ENCODE measurements at places on chromosomes 1 and 21.

- DNase-seq, result no peak
These were observed 133.8 kb downstream of the AK5 start for GRCh38 chr1:77415579-77415978.

GRCh38 chr1:1123581-1124507 is 8.0 kb upstream of the C1orf159 start:
- DNase-seq, result peak; percentile 49

DNA sequence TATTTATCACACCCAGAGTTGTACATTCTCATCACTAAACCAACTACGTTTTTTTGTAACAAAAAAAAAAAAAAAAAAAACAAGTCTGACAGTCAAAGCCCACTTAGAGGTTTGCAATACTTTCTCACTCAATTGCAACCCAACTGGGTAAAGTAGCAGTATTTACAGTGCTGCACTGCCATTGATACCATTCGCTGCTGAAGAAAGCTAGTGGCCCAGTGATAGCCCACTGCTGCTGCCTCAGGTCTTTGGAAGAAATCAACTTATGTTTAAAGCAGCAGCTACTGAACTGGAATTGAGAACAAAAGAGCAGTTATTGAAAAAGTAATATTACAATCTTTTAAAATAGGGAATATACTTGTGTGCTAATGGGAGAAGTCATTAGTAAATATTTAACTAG is 2.7 kb downstream of the HNRNPU start:
- DNase-seq, result no peak

DNA sequence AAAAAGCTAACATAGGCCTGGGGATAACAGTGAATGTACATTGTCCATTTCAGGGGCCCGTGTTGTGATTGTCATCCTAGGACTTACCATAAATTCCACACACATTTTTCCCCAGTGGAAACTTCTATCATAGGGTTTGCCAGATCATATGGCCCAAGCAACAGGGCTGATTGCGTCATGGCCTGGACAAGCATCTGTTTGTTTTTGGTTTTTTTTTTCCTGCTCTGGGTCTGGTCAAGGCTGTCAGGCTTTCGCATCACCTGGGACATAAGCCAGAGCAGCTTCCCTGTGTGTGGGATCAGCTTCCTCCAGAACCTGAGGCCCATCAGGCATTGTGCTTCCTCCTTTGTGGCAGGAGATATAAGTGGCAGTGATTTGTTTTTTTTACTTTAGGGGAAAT is 598.5 kb upstream of the USP24 start:
- no peak for DNase-seq

DNA sequence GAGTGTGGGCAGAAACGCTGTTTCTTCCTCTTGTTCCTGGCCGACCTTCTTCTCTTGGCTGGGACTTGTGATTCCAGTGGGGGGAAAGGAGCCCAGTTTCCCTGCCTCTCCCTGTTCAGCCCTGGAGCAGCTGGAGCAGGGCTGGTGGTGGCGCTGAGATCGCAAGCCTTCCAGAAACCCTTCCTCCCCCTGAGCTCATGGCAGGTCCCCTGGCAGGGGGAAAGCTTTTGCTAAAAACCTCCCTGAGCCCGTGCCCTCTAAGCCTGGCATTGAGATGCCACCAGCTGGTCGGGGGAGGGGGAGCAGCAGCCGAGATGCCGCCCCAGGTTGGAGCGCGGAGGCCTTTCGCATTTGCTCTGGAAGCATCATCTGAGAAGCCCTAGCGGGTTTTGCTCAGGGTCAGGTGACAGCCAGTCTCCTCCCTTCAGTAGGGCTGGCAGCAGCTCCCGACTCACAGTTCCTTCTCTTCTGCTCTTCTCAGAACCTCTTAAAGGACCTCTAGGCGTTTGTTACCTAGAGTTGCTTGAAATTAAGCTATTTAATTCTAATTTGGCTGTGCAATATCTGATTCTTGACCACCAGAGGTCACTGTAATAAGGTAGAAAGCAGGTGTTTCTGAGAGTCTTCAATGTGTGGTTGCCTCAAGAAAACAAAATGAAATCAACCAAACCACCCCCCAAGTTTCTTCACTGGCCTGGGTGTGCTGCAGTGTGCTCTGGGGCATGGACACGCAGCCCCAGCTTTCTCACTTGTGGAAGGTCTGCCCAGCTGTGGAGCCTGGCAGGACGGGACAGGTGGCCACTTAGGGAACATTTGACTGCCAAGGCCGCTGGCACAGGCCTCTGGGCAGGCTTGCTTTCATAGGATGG is 257.3 kb downstream of the CAMTA1 start:
- peak; percentile 27 for DNase-seq

- no peak for DNase-seq
These were observed 722 bp downstream of the LHX8 start for GRCh38 chr1:75134647-75135572.

DNA sequence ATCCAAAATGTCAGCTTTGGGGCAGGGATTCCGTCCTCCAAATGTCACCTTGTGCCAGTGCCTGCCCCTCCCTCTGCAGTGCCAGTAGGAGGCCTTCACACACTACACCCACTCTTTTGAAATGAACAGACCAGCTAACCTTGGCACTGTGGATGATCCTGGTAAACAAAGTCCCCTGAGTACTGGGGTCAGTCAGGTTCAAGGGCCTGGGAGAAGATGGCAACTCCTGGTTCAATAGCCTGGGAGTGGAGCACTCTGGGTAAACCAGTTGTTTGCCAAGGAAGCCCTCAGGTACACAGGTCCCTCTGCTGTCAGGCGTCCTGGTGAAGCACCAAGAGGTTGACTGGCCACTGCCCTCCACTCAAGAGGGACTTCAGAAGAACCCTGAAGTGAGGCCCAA is 30.4 kb downstream of the RIPK4 start:
- DNase-seq, result no peak

DNA sequence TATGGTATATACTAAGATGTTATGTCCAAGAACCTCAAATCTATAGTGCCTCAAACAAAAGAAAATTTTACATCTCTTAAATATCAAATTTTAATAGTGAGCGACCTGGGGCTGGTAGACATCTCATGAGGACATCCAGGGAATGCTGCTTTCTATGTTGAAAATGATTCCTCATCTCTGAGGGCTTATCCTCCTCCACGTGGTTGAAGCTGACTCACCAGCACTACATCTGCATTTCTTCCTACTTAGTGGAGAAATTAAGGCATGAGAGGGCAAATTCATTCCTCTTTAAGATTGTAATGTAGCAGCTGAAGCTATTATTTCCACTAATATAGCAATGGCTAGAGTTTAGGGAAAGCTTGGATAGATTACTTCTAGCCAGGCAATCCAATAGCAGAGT is 529.5 kb downstream of the COL11A1 start:
- DNase-seq, result peak; percentile 48

GRCh38 chr21:42216726-42217572 is 2.0 kb upstream of the ABCG1 start:
- no peak for DNase-seq

- no peak for DNase-seq
These were observed 13.6 kb upstream of the FAM3B start for GRCh38 chr21:41302976-41303375.

GRCh38 chr21:26715878-26716506 is 129.2 kb downstream of the ADAMTS1 start:
- DNase-seq, result peak; percentile 56

- DNase-seq, result peak; percentile 52
These were observed at the start of gene FNDC7 for GRCh38 chr1:108712606-108713150. FNDC7 (plus strand) TSS chr1:108712908; CDS start chr1:108712934, 26 bp downstream.

DNA sequence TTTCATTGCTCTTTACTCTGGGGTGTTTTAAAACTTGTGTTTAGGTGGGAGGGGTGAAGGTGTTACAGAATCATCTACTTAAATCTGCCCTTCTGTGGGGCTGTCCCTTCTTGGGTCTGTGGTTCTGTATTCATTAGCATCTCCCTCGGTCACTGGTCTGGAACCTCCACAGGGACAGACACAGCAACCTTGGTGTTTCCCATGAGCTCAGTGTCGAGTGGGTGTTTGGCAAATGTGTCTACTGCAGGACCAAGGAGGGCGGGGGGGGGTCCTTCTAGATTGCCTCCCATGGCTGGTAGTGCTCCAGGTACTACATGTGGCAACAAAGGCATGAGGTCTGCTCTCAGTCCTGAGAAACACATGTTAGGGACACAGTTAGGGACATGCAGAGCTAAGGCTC is 273.4 kb downstream of the PCP4 start:
- no peak for DNase-seq

DNA sequence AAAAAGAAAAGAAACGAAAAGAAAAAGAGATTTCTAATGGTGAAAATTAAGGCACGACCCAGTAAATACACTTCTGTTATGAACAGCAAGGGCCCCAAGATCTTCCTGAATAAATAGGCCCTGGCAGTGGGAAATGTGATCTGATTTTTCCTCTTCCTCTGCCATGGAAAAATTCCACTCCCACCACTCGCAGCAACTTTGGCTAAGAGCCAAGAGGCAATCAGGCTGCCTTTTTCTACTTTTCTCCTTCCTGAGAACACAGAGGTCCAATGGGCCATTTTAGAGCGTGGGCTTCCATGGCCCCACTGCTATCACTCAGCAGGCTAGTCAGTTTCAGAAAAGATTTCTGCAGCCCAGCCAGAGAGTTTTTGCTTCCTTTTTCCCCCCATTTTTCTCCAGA is 33.7 kb upstream of the AK4 start:
- peak; percentile 10 for DNase-seq

- DNase-seq, result no peak
These were observed 306.2 kb downstream of the PTPRU start for GRCh38 chr1:29542548-29542947.

DNA sequence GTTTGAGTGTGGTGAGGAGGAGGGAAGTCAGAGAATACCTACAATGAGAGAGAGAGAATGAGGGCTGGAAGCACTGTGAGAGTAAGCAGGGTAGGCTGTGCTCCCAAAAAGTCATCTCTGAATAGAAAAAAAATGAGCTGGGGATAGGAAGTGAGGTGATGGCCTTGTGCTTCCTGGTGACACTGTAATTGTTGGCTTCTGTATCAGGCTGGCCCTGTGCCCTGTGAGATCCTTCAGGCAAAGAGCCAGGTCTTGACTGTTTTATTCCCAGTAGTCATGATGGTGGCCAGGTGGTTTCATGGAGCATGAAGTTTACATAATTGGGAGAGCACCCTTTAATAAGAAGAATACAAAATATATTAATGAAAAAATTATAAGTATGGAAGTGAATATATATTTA is 20.4 kb upstream of the SPATA6 start:
- DNase-seq, result no peak

- no peak for DNase-seq
These were observed 175.0 kb downstream of the SMYD3 start for GRCh38 chr1:246332078-246332477.

DNA sequence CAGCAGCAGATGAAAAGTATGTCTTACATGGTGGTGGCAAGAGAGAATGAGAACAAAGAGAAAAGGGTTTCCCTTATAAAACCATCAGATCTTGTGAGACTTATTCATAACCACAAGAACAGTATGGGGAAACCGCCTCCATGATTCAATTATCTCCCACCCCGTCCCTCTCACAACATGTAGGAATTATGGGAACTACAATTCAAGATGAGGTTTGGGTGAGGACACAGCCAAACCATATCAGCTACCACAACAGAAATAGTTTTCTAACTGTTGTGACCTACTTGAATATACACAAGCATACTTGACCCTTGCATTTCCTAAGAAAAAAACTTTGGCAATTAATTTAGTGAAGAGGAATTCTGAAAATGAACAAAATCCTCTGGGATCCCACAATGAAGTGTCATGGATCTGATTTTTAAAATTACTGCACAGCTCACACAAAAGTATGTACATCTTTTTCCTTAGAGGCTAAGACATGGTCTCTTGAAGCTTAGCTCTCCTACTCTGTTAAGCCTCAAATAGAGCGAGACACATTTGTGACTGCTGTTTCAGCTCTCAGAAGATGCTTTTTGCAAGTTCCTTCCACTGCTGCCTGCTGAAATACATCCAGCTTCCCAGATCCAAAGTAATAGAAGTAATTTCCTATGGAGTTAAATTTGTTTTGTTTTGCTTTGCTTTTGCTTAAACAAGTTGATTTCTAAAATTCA is 265.8 kb downstream of the DPYD start:
- no peak for DNase-seq

DNA sequence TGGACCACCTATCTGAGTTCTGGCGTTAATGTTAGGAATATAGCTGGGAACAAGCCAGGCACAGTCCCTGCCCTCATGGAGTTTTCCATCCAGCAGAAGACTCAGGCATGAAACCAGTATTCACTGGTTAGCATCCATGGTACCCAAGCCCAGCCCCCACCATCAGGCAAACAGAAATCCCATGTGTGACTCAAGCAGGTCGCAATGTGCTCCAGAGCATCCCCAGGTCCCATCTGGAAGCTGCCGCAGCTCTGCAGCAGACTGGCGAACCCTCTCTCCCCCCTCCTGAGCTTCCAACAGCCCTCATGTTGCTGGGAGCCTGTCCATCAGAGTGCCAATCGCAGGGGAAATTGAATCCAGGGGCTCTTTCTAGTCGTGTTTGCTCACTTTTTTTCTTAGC is 174.2 kb downstream of the RRAGC start:
- no peak for DNase-seq

GRCh38 chr1:40383488-40384412 is 10.2 kb downstream of the SMAP2 start:
- DNase-seq, result peak; percentile 65

- DNase-seq, result no peak
These were observed 5.2 kb downstream of the ZDHHC18 start for GRCh38 chr1:26831546-26832248.

DNA sequence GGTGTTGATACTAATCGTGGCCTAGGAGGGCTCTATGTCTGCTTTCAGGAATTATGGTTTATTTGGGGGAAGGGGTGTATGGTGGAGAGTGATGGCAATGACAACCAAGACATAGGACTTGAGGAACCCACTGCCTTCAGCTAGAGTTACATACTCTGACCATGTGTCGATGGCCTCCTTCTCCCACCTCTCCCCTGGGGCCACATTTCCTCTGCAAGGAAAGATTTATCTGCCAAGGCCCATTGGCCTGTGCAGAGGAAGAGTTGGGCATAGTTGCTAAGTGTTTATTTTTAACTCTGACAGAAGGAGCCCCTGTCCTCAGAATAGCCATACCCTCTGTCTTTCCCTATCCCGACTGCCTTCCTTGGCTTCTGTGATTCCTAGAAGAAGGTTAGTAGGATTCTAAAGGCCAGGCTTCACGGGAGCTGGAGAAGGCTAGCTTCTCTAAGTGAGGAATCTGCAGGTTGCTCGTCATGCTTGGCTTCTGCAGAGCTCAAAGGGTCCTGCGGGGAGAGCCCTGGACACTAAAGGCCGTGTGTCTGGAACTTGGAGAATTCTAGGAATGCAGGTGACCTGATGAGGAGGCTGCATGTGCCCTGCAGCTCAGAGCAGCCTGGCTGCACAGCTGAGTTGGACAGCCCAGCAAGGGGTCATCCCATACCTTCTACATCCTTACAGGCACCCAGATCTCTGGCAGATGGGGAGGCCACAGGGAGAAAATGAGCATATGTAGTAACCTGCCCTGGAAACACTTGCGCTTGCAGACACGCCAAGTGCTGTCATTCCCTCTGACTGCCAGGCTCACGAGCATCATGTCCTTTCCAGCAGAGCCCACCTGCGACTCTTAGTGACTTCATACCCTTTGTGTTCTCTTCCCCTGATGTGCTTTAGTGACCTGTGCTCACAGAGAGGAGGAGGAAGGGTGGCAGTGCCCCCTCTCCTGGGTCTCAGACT is 9.7 kb downstream of the MAPKAPK2 start:
- no peak for DNase-seq

All from fibroblast of skin of back (primary cell).